ENCODE measurements at places on chromosomes 5 and 9.
A peak's percentile ranks its signal among the peaks of the same experiment; 100 is the strongest.

- no peak for DNase-seq
Measured at GRCh38 chr5:141816598-141817399, 61.4 kb downstream of the PCDH1 start.

- DNase-seq: peak; percentile 48
Measured at GRCh38 chr5:139561655-139562451, 714 bp downstream of the UBE2D2 start.

- DNase-seq: no peak
Measured at GRCh38 chr5:166845044-166845443, 1446.4 kb upstream of the WWC1 start.

- DNase-seq: no peak
Measured at GRCh38 chr5:152118676-152119470, 194.2 kb upstream of the GLRA1 start.

GRCh38 chr5:125197321-125197720, 450.9 kb upstream of the ZNF608 start:
- DNase-seq: no peak

- DNase-seq: peak; percentile 2
Measured at GRCh38 chr5:23507278-23507685, at the start of gene PRDM9. TSS of gene PRDM9 (plus strand) at chr5:23507609. CDS start at chr5:23509034, 1,425 bp downstream.

DNA sequence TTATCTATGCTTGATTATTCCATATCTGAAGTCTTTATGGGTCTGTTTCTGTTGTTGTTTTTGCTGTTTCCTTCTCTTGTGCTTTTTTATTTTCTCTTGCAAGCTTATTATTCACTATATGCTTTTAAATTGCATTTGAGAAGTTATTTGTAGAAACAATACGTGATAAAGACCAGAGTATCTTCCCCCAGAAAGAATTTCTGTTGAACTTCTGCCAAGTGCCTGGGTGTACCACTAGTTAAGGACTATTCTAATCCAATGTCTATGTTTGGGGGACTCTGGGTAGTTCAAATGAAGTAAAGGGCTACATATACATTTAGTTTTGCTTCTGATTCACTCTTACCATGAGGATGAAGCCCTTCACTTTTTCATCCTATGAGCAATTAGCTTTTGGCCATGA, 54.3 kb downstream of the SLF1 start:
- DNase-seq: no peak

DNA sequence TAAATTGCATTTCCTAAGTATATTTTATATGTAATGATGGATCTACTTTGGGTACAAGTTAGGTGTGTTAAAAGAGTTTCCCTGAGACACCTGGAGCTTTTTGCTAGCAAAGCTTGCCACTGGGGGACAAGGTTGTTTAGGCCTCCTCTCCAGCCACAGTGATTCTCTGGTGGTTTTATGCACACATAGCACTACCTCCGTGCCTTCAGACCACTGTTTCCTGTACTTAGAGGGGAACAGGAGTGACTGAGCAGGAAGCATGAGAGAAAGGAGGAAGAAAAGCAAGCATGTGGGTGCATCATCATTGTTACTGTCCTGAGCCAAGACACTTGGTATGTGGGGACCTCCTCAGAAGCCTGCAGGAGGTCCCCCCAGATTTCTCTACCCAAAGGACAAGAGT, 272.1 kb downstream of the RASEF start:
- DNase-seq: no peak

- DNase-seq: no peak
Measured at GRCh38 chr5:157358871-157359270, 92.9 kb downstream of the CYFIP2 start.

DNA sequence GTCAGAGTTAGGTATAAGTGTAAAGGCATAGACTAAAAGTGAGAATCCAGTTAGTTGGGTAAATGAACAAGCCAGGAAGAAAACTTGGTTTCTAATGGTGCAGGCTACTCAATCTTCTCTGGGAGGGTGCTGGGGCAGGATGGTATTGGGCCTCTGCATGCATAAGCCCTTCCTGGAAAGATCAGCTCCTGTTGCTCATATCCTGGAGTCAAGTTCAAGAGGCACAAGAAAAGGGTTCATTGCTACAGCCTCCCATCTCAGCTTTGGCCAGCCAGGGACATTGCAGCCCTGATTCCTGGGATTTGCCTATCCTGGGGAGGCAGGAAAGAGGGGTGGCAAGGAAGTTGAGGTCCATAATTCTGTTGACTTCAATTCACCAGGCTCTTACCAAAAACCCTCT, 40.7 kb upstream of the ATP6V1G1 start:
- DNase-seq: no peak

GRCh38 chr5:151315998-151316597, 12.5 kb upstream of the SLC36A3 start:
- DNase-seq: peak; percentile 33

GRCh38 chr9:86783884-86784283, 163.4 kb downstream of the GAS1 start:
- DNase-seq: no peak

GRCh38 chr5:59333416-59333815, 560.1 kb downstream of the PDE4D start:
- DNase-seq: no peak

DNA sequence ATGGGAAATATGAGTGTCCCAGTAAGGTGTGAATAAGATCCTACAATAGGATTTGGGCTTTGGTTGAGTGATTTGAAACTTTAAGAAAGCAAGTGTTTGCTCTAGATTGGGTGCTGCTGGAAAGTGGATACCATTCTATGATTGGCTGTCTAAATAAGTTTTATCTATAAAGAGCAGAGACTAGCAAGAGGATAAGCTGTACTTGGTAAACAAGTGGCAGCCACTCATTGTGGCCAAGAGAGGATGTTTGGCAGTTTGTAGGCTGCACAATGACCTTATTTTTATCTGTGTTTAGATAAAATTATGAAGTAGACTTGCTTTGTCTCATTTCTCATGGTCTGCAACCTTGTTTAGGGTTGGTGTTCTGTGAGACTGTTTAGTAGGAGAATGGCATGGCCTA, 341.6 kb upstream of the PIK3R1 start:
- no peak for DNase-seq

- DNase-seq: no peak
Measured at GRCh38 chr5:144335561-144335960, 164.9 kb downstream of the KCTD16 start.

DNA sequence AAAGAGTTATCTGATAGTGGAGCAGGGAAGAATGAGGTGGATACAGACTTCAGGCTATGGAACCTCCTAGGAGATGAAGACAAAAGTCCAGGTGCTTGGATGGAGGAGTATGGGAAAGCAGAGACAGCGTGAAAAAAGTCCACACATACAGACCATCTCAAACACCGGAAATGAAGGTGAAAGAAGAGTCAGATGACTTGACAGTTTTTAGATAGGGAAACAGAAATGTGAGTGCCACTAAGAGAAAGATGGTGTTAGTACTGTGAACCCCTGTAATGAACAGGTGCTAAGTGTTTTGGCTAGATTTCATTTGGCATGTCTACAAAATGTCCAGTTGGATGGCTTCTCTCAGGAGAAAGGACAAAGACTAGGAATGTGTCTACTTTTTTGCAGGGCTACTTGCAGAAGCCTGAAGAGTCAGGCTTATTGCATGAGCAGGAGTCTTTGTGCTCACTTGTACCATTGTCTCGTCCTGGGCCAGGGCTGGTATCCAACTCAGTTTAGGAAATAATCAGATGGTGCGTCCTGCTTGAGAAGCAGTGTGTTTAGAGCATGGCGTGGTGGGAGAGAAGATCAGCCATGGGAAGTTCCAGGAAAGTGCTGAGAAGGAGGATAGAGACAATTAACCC, 90.6 kb upstream of the STARD4 start:
- no peak for DNase-seq

DNA sequence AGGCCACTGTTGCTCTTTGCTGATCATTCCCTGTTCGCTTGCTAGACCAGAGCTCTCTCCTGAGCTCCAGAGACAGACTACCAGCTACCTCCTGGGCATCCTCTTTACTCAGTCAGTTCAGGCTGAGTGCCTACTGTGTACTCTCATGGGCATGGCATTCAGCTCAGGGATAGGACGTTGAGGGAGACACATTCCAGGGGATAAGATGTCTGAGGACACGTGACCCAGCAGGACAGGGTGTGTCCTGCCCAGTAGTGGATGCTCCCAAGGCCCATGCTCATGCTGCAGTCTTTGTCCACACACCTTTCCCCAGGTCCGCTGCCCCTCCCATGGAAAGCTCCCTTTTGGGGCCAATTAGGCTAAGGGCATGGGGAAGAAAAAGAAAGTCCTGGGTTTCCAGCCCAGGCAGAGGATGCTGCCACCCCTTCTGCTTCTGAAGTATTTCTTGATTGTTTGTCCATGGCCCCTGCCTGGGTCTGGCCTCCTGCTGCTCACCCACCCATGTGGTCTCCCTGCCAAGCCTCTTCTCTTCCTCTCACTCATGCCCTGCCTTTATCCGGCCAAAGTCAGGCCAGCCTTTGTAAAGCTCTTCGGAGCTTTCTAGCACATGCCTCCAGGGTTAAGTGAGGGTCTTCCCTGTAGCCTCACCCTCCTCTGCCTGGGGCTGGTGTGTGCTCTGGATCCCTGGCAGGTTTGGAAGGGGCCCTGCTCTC, 60.5 kb upstream of the PITX1 start:
- DNase-seq: no peak

DNA sequence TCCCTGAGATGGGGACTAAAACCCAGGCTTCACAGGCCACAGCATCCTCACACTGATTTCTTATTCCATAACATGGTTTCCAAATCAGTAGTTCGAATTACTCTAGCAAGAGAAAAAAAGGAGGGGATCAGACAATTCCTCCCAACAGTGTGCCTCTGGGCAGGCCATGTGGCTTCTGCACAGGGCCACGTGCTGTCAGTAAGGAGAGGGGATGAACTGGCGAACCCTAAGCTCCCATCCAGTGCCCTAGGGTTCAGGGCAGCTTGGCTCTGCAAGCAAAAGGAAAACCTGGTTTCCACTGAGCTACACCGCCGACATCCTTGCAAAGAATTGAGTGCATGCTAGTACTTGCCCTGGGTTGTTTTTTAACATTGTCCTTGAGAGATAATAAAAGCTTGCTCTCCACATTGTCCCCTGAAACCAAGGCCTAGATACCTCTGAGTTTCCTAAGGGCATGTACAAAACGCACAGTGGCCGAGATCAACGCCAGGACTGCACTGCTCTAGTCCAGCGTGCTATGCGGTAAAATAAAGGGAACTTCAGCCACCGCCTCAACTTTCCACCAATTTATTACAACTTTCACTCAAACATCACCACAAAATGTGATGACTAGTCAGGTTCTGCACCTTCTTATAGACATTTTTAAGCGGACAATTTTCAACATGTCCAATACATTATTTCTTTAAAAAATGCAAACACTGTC, 4.5 kb downstream of the CAMSAP1 start:
- DNase-seq: no peak

DNA sequence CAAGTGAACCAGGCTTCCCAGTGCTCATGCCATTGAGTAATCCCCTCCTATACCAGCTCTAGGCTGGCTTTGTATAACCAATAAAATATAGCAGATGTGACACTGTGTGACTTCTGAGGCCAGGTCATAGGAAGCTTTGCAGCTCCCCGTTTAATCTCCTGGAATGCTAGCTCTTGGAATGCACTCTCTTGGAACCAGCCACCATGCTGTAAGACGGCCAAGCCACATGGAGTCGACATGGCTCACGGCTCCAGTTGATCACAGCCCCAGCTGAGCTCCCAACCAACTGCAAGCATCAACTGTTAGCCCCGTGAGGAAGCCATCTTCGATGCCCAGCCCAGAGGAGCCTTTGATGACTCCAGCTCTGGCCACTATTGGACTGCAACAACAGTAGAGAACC, 74.5 kb downstream of the SH3TC2 start:
- no peak for DNase-seq

DNA sequence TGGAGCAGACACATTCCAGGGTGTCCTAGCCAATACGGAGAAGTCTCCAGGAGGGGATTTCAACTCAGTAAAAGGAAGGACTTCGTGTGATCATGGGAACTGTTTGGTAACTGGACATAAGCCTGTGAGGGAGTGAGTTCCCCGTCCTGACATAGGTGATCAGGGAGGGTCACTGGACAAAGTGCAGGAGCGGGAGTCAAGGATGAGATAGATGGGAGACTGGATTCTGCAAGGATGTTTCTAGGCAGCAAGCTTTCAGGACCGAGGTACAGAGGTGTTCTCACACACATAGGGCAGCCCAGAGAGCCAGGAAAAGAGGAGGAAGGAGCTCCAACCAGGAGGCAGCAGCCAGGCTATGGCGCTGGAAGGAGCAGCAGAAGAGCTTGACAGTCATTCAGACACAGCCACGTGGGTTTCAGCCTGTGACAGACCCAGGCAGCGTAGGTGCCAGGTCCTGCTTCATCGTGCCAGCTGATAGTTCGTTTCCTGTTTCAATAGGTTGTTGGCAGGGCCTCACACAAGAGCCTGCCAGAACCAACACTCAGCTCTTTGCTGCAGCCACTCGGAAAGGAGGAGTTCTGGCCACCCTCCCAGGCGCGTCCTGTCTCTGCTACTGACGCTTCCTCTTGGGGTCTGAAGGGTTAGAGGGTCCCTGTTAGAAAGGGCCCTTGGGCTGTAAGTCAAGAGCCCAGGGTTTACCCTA, 84.1 kb downstream of the AMBP start:
- no peak for DNase-seq

GRCh38 chr9:127264462-127265219, at the start of gene GARNL3:
TSS of gene GARNL3 (plus strand) at chr9:127264774. CDS start at chr9:127264878, 104 bp downstream.
- DNase-seq: no peak

DNA sequence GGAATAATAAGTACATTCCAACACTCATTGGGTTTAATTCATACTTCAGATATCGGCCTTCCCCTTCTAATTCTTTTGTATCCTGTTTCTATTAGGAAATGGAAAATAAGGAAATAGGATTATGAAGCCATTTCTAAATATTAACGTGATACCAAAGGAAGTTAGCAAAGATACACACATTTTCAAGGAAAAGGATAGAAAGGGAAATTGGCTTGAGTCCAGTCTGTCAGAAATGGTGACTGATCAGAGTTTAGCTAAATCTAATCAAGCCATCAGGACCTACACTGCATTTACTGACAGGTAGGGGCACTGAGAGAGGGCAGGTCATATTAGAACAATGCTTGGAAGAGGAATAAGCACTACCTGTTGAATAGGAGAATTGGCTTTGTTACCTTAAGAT, 3.1 kb downstream of the TRPM3 start:
- DNase-seq: no peak

GRCh38 chr9:21154018-21154608, 12.3 kb downstream of the IFNA21 start:
- DNase-seq: no peak

DNA sequence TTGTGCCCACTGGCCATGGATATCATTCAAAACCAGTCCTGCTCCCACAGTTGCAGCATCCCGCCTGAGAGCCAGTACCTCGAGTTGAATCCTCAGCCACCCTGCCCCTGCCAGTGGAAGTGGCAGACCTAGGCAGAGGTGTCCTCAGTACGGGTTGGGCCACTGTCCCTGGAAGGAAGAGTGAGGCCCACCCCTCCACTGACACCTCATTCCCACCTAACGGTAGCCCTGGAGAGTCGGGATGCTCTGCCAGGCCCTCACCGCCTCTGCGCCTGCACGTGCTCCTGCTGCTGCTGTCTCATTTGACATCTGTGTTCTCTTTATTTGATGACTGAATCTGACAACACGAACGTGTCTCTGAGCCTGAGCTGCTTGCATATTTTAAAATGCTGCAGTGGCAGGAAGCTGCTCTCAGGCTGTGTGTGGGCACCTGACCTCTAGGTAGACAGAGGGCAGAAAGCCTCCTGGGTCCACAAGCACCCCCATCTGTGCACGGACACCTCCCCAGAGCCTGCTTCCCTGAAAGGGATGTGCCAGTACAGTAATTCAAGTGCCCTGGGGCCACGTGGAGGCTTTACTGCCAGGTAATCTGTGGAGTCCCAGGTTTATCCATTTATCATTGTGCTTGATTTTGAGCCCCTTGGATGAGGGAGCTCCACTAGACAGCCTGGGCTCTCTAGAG, 194.7 kb downstream of the CACNA1B start:
- no peak for DNase-seq
